Substantia nigra (tissue), 51 donors: ENCODE measurements at places on chromosomes 2 and 18.

DNA sequence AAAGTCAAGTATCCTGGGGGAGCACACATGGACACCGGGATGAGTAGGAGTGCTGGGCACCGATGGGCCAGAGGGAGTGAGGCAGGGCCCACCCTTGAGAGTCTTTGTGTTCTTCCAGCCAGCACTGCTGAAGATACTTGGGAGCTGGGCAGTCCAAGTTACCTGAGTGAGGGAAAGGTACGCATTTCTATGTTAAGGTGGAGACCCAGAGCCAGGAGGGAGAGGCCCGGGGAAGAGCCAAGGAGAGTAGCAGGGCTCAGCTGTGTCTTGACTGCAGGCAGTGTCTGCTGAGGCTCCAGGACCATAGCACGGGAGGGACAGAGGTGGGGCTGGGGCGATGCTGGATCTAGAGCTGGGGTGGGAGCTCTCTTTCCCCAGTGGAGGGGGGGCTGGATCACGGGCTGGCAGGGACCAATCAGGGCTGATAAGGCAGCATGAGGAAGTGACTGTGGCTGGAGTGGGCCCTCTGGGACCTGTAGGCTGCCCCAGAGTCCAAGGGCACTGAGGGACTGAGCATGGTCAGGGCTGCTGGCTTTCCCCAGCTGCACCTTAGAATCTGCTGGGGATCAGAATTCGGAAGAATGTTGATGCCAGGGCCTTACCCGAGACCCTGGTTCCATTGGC is 289.2 kb downstream of the PHLPP1 start:
- DNase-seq: no peak

DNA sequence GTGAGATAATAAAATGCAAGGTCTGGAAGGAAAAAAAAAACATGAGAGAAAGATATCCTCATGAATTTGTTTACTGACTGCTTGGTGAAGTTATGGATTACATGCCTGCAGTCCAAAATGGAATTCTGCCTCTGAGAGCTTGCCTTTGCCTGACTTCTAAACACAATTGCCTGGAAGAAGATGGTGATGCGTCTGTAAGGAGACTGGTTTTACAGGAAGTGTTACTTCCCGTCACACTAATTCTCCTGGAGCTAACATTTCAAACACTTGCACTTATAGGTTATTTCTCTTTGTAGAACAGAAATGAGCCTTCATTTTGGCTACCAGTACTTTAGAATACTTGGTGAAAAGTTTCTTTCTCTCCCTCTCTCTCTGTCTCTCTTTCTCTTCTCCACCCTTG is 884.3 kb downstream of the TSN start:
- DNase-seq: no peak

DNA sequence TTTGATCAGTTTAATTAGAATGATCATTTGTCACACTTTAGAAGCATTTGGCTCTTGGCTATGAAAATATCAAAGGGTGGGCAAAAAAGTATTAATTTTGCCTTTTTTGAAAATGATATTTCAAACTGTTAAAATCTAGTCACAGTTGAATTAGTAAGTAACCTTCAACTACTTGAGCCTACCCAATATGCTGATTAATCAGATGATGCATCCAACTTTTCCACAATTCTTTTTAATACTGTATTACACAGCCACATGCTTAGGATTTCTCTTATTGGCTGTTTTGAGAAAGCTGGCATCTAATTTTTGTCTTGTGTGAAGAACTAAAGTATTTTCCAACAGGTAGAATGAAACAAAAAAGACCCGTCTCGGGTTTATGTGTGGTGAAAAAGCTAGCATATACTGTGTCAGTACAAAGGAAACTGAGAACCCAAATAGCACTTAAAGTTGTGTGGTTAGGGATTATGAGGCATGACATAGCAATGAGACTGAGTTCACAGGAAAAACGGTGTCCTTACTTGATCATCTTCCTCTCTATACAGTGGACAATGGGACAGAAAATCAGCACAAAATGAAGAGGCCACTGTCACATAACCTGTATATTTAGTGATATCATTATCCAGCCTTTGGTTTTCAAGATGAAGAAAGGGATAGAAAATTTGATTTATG is 11.7 kb downstream of the OSBPL6 start:
- DNase-seq: no peak

DNA sequence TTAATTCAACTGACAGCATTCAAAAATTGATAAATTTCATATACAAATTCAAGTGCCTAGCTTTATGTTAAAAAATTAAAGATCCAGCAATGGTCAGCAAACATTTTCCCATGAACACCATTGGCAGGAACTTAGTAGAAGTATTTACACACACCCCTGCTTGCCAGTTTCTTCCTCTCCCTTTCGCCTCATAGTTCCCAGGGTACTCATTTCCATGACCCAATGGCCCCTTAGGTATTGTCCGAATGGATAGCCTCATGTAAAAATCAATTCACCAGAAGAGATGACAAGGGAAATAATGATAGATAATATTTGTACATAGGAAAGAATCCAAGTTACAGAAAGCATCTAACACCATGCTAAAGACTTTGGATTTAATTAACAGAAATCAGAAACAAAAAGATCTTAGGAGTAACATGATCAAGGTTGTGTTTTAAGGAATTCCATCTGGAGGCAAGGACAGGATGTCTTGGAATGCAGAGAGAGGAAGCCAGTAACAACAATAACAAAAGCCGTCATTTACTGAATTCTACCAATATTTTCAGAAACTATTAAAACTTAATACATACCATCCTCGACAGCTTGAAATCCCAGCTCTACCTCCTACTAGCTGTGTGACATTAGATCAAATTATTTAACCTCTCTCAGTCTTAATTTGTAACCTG is 423.0 kb downstream of the IRS1 start:
- no peak for DNase-seq

DNA sequence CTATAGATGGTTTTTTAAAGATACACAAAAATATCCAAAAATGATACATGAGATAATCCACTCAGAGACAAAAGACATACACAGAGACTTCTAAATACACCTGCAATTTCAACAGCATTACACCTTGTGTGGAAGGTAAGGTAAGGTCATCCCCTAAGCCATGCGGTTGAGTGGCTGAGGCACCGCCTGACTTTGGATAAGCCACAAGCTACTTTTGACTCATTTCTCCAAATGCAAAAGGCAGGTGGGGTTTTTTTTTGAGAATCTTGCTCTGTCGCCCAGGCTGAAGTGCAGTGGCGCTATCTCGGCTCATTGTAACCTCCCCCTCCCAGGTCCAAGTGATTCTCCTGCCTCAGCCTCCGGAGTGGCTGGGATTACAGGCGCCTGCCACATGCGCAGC is 13.1 kb downstream of the AP1S3 start:
- no peak for DNase-seq

DNA sequence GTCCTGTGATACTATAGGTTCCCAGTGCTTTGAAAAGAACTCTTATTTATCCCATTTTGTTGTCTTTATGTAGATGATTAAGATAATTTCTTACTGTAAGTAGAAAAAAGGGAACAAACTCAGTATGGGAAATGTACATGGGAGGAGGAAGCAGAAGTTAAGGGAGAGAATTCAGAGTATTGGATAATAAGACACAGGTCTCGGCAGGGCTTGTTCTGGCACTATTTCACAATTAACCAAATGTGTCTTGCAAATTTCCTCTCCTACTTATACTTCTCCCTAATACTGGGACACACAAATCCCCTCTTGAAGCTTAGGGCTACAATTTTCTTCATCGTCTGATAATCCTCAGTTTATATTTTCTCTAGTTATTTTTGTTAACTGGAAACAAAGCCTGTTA is 744.0 kb downstream of the ADCYAP1 start:
- DNase-seq: no peak

DNA sequence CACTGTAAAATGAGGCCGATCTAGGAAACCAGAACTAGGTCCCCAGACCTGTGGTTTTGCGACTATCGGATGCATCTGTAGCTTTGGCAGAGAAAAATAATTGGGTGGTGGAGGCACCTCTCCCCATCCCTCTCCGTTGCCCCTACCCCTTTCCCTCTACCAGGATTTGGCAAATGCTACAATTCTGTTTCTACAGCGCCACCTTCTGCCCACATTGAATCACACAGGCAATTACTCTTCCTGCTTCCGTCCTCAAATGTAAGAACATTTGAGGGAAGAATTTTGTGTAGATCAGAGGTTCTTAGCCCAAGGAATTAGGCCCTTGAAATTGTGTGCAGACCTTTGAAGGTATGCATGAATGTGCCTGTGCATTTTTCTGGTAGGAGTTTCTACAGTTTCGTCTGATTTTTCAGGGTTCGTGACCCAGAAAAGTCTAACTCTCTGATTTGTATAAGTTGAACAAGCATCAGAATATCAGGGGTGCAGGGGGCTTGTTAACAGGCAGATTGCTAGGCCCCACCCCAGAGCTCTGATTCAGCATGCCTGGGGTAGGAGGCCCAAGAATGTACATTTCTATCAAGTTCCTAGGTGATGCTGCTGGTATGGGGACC is 11.2 kb downstream of the ATP6V1B1 start:
- no peak for DNase-seq

DNA sequence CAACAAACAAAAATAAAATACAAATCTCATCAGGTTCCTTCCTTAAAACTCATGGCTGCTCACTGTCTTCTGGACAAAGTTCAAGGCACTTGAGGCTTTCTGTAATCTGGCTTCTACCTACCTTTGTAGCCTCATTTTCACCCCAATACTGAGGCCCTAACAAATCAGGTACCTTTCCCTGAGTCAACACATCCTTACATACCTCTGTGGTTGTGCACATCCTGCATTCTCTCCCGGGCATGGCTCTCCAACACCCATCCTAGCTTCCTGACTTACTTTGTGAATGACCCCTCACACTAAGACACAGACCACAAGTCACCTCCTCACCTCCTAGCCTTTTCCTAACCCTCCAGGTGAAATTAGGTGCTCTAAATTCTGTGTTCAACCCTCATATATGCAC is 190.9 kb downstream of the PID1 start:
- no peak for DNase-seq

- no peak for DNase-seq
Observed at GRCh38 chr2:164023896-164024295, 288.1 kb upstream of the FIGN start.

- DNase-seq: no peak
Observed at GRCh38 chr2:119316066-119316465, 50.6 kb downstream of the C2orf76 start.

GRCh38 chr2:193668557-193669323 is 1474.0 kb upstream of the TMEFF2 start:
- no peak for DNase-seq

DNA sequence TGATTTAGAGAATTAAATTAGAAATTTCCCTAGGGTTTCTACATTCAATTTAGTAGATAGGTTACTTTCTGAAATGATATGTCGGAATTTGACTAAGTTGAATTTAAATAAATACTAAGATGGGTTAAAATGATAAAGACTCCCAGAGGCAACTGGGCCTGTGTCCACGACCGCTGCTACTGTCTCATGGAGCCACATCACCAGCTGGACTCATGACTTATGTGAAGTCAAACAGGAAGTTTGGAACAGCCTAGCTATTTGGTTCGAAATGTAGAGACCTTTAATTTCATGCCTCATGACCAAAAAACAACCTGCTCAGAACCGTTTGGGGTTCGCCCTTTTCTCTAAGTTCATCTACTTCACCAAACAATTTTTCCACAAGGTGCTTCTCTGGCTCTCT is 22.2 kb downstream of the GRHL1 start:
- no peak for DNase-seq

- no peak for DNase-seq
Observed at GRCh38 chr2:121034551-121034950, 250.5 kb downstream of the TFCP2L1 start.

- no peak for DNase-seq
Observed at GRCh38 chr18:7370375-7370774, 139.5 kb downstream of the LRRC30 start.

- no peak for DNase-seq
Observed at GRCh38 chr18:74892066-74892627, 294.5 kb downstream of the ZNF407 start.

- DNase-seq: no peak
Observed at GRCh38 chr18:48027401-48027963, 97.0 kb upstream of the SMAD2 start.

DNA sequence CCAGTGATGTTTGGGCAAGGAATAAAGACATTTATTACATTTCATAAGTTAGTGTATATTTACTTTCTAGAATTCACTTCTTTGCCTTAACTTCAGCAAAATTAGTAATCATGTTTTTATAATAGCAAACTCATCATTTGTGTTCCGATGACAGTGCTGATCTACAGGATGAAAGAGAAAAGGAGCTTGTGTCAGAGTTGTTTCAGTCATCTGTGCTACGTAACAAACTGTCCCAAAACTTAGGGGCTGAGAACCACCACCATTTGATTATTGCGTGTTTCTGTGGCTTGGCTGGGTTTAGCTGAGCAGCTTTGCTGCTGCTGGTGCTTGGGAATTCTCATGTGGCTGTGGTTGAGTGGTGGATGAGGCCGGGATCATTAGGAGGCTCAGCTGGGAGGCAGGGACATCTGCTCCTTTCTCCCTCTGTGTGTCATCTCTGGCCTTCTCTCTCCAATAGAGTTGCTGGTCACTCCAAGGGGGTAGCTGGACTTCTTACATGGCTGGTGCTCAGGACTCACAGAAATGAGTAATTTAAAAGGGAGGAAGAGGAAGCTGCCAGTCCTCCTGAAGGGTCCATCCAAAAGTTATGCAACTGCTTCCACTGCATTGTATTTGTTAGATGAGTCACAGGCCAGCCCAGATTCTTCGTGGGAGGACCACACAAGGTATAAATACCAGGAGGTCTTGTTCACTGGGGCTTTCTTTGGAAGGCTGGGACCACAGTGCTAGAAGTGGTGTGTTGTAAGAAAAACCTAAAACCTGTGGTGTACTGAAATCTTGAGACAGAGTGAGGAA is 43.4 kb upstream of the HAAO start:
- no peak for DNase-seq

GRCh38 chr2:188852772-188853171 is 121.4 kb upstream of the COL3A1 start:
- no peak for DNase-seq

DNA sequence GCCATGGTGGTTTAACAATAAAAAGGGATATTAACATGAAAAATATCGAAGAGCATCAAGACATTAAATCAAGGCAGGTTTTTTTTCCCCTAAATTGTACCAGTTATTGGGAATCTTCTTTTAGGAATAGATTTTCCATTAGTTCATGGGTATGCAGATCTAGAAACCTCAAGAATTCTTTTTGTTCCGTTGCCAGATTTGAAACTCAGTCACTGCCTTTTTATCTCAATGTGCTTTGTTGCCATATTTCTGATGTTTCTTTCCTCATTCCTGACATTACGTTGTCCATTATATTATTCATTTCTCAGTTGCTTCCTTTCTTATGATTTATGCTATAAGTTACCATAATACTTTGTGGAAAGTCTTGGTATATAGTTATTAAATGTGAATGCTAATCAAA is 162.2 kb downstream of the CD226 start:
- no peak for DNase-seq

DNA sequence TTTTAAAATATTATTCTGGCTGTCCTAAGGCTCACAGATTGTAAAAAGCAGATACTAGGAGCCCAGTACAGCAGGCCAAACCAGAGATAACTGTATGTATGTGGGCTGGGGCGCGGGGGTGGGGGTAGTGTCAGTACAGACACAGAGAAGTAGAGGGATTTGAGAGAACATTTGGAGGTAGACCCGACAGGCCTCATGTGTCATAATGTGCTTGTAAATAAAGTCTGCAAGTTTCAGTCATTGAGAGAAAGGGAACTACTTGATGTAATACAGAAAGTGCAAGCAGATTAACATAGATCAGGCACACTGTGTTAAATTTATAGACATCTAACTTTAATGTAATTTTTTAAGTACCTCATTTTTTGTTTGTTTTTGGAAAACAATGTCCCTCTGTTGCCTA is 7.4 kb upstream of the POLI start:
- no peak for DNase-seq
